ENCODE measurements at places on chromosomes 3 and 15.

DNA sequence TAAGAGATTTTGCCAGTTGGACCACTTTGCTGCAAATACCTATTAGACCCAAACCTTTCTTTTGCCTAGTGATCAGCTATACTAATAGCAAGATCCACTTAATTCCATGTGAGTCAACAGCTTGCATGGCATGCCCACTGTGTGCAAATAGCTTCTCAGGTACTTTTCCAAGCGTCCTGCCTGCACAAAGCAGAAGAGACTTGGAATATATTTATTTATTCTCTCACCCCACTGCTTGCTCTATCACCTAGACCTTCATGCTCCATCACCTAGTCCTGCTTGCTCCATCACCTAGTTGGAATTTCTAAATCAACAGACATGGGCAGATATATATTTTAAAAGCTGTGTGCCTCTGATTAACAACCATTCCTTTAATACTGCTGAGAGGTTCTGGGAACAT, 47.6 kb downstream of the MBNL1 start:
- no peak for DNase-seq

GRCh38 chr15:78156653-78157052, 7.5 kb downstream of the IDH3A start:
- no peak for DNase-seq

DNA sequence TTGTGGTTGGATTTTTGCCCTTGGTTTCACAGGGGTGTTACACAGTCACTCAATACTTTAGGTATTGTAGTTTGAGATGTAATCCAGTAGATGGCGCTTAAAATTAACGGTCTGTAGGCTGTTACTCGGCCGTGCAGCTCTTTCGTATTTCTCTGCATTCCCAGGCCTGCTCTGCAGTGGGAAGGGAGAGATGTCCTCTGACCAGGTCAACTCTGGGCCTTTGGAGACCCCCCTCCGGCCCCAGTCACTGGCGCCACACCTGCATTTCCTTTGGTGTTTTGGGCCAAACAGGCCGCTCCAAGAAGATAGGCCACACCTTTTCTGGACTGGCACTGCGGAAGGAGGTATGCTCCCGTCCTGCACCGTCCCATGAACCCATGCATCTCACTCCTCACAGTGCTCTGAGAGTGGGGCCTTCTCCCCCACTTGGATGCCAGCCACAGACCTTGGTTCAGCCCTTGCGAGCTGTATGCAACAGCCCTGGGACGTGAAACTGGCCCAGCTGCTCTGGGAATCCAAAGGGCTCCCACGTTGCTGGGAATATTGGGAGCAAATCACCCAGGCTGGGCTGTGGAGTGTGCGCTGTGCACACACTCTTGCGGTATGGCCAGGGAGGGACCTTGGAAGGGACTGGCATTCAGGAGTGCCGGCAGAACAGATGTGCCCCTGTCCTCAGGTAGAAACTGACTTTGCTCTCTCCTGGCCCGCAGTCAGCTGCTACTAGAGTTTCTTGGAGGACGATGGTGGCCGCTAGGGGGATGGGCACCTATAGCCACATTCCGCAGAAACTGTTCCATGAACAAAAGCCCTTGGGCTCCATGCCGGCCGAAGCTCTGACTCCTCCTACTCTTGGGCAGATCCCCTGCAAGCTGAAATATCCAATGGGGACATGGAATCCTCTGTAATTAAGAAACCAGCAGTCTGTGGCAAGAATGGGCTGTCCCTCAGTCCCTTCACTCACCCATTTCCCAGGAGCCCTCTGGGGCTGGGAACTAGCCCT, 410.5 kb upstream of the CADM2 start:
- DNase-seq: peak; percentile 8

DNA sequence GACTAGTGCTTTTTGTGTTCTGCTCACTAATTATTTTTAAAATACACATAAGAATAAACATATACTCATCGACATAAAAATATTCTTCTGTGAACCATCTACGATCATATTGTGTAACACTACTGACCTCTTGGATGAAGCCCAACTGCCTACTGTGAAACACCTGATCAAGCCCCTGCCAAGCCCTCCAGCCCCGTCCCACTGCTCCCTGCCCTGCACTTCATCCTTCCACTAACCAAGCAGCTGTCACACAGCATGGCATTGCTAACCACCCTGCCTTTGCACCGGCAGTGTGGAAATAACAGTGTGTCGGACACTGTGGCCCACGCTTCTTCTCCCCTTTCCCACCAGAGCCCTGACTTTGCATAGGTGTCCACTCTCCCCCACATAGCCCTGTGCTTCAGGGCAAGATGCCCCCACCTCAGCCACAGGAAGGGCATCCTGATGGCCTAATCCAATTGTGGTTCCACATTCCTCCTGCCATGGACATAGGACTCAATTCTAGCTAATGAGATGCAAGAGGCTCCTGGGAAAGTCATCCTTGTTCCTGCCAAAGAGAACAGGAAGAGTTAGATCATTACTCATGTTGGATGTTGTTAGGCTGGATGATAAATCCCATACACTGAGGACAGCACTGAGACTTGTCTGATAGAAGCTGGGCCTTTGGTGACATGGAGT, 35.0 kb upstream of the ARID3B start:
- no peak for DNase-seq

DNA sequence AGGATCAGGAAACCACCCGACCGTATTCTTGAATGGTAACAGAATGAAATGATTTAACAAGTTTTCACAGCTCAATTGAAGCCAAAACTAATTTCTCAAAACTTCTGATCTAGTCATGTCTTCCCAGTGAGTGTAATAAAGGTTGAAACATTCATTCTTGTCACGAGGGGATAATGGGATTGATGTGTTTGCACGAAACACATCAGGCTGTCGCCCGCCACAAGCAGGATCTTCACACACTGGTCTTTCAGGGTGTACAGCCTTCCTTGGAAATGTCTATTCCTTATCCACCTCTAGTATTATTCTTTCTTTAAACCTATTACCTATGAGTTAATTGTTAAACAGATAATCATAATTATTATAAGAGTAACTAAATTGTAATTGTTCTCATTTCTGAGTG, 94.3 kb downstream of the KCNAB1 start:
- DNase-seq: no peak

DNA sequence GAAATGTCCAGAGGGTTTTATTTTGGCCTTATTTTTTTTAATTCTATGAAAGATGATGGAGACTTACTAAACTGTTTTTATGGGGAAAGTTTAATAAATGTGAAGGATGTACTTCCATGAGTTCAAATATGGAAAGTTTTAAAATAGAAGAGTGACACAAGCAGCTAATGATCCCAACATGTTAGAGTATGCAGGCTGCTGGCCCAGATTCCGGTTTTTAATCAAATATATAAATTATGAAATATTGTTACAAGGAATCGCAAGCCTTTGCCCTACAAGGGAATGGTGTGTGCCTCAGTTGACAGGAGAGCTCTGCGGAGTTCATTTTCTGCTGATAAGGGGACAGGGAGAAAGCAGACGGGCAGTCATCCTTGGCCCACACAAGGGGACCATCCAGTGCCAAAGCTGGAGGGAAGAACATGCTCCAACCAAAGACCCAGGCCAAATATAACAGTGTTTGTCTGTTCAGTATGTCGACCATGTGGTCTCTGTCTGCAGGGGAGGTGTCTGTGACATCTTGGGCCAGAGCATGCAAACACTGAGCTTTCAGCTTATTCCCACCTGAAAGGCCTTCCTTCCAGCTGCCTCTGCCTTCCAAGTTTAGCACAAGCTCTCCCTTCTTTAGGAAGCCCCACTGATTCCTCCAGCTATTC, 69.8 kb downstream of the SSUH2 start:
- DNase-seq: no peak

- no peak for DNase-seq
Observed at GRCh38 chr3:157103860-157104259, 56.1 kb downstream of the CCNL1 start.

- no peak for DNase-seq
Observed at GRCh38 chr3:169508426-169508825, 155.1 kb downstream of the MECOM start.

DNA sequence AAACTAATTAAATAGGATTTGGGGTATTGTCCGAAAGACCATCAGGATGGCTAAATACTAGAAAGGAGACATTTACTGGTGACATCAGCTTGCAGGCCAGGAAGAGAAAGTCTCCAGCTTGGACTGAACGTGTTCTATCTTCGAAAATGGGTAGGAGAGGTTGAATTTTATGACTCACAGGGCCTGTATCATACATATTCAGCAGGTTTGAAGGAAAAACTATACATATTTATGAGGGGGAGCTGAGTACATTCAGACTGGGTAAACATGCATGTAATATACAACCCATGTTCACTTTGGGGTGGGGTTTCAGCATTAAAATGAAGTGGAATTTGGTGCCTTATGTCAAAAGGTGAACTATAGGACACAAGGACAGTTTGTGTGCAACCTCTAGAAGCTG, 129.3 kb upstream of the CRBN start:
- DNase-seq: no peak

- DNase-seq: no peak
Observed at GRCh38 chr15:66098022-66098363, 155.6 kb downstream of the MEGF11 start.

Data from cardiac muscle cell (in vitro differentiated cells and primary cell).